ENCODE measurements at places on chromosomes 13 and 19. TPM values are rescaled to one million over a fixed set of nuclear protein-coding genes. Genes with fewer than 3 reads are reported as not detected.

Gene ANGPTL8
- total RNA-seq: not detected

Gene SIGLEC12
- not detected for total RNA-seq

Gene CD209
- total RNA-seq: not detected

Gene ARHGEF7
- total RNA-seq: 49.7 TPM

Gene ATP4B
- not detected for total RNA-seq

Gene OR7C1
- not detected for total RNA-seq

Gene ABHD17A
- total RNA-seq: 92.3 TPM

Gene ISOC2
- 52.8 TPM for total RNA-seq

Gene TMEM255B
- total RNA-seq: 0.26 TPM

Gene LILRB1
- total RNA-seq: not detected

Gene FAM216B
- not detected for total RNA-seq

Gene NKG7
- not detected for total RNA-seq

Gene TTC9B
- total RNA-seq: not detected

Gene PLVAP
- 0.92 TPM for total RNA-seq

Gene FFAR3
- total RNA-seq: not detected

Gene ZFP28
- total RNA-seq: 9.4 TPM

Gene ARHGAP35
- 40.2 TPM for total RNA-seq

Gene EPN1
- 44.5 TPM for total RNA-seq

Gene PLIN4
- total RNA-seq: 0.06 TPM

Gene TBC1D17
- total RNA-seq: 12.5 TPM

Gene AMER2
- not detected for total RNA-seq

Measured in aortic smooth muscle cell (primary cell).